ENCODE measurements at places on chromosomes 12 and 14. TPM values are rescaled to one million over a fixed set of nuclear protein-coding genes. Genes with fewer than 3 reads are reported as not detected.
A peak's percentile ranks its signal among the peaks of the same experiment; 100 is the strongest.

FLVCR2 gene
- 2.2 TPM for total RNA-seq

MSI1 gene
- total RNA-seq, result 0.93 TPM

DACT1 gene
- total RNA-seq, result 3.5 TPM

GRCh38 chr12:131796754-131797587, 31.2 kb upstream of the MMP17 start:
- no peak for DNase-seq

DNA sequence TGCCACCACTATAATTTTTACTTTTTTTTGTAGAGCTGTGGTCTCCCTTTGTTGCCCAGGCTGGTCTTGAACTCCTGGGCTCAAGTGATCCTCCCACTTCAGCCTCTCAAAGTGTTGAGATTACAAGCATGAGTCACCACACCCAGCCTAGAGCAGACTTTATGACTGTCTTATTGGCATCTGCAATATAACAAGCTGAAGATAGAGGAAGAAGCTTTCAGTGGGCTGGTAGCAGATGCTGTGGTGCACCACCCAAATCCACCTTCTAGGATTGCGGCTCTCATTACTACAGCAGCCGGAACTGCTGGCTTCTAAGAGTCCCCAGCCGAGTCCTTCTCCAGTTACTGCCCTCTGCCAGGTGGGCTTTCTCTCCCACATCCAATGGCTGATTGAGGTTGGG, 7.6 kb upstream of the STK38L start:
- no peak for DNase-seq

- no peak for DNase-seq
These were observed 100.7 kb upstream of the ATF7IP start for GRCh38 chr12:14264778-14265177.

GRCh38 chr12:89862511-89863445, 154.1 kb upstream of the ATP2B1 start:
- no peak for DNase-seq

DNA sequence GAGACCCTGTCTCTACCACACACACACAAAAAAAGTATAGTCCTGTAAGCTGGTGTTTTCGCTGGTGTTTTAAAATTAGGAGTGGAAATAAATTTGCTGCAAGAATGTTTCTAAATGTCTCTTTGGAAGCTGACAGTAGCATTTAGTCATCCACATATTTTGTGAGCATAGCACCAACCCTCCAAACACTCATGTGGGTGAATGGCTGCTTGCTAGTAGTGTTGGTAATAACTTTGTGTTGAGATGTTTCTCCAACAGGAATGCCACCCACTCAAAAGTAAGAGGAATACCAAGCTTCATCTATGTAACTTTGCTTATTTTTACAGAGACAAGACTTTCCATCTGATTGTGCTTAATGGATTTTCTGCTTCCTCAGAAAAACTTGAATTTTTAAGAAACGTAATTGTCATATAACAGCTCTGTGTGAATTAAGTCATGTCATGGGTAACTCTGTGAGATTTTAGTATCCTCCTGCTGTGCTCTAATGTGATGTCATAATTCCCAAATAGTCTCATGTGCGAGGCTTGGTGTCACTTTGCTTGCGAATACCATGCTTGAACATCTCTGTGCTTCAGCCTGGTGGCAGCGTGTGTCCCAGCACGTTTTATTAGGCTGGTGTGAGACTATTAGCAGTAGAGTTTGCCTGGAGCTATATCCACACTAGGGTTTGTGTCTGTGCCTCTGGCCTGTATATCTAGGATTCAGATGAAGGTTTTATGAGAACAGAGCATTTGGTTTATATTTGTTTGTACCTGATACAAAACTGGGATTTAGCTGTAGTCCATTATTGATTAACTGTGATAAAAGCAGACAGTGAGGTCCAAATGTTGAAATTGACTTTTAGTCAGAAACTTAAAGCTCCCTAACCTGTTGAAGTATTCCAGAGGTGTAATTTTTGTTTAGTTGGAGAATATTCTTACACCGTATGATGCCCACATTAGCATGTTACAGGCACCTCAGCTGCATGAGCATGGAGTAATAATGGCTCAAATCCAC, 80.5 kb downstream of the FBXW8 start:
- no peak for DNase-seq

GRCh38 chr12:106481246-106481645, 101.6 kb upstream of the RFX4 start:
- DNase-seq, result no peak

DNA sequence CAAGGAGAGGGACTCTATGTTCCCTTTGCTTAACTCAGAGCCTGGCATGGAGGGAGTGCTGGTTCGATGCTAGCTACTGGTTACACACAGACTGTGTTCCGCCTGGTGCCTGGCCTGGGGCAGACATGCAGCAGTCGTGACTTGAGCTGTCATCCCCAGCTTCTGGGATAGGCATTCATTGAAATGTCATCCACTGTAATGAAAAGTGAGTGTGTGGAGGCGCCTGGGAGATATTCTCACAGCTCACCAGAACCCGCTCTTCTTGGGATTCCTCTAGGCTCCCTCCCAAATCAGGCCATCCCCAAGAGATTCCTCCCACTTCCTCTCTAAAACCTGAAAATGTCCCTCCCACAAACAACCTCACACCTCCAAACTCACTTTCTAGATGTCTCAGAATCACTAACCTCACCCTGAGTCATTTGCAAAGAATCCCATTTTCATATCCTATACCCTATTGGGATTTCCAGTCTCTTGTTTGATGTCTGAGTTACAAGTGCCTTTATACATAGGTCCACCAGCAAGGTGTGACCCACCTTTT, 82.8 kb downstream of the CRACR2A start:
- DNase-seq, result peak; percentile 34

Measured in right atrium auricular region (tissue), 2 donors.